ENCODE measurements at places on chromosomes 5 and 9.

DNA sequence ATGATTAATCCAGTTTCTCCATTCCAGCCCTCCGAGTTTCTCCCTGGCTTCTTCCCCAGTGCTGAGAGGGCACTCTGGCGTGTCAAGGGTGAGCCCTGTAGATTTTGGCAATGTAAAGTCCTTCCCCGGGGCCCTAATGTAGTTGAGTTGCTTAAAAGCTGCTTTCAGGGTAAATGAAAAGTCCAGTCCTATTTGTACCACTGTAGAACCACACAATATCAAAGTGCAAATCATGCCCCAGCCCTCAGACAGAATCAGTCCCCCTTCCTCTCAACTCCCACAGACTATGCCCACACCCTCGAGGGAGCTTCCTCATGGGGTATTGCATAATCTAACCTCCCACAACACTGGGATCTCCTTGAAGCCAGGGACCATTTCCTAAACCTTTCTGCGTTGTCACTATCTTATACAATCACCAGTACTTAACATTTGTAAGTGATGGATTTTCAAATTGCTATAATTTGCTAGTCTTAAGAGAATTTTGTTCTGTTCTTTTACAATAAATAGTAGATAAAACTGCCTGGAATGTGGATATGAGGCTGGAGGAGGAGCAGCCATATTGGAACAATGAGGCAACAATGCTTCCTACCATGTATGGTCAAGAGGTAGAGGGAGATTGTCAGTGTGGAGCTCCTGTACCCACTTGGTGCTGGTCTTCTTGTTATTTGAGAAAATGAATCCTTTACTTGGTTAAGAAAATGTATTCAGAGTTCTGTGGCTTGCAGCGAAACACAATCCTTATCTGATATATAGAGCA lies 34.4 kb downstream of the ZNF366 start:
- DNase-seq: no peak

GRCh38 chr5:32443541-32444430 lies 754 bp downstream of the ZFR start:
- peak; percentile 35 for DNase-seq

DNA sequence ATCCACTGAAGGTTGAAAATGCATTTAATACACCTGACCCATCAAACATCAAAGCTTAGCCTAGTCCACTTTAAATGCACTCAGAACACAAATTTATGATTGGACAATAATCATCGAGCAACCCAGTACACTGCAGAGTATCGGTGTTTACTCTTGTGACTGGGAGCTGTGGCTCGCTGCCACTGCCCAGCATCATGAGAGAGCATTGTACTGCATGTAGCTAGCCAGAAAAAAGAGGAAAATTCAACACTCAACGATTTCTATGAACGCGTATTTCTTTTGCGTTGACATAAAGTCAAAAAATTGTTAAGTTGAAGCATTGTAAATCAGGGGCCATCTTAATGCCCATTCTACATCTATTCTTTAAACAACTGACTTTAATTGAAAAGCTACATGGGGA lies 95.1 kb upstream of the CD180 start:
- no peak for DNase-seq

DNA sequence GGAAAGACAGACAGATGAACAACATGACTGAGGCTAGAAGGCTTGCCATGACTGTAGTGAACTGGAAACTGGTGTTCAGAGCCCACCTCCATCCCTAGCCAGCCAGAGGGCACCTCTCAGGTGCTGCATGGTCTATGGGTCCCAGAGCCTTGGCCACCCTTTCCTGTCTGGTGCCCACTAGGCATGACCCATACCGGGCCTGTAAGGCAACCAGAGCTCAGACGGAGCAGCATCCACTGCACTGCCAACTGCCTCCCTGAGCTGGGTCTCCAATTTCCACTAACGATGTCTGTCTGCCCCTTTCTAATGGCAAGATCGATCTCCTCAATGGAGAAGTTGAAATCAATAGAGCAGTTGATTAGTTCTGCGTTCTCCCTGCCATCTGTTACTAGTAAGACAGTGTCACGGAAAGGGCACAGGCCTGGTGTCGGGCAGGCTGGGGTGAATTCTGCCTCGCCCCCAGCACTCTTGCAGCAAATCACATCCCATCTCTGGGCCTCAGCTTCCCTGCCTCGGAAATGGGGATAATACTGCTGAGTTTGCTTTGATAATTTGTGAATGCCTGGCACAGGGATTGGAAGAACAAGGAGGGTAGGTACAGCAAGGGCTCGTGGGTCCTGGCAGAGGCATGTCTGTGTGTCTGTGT lies 172.3 kb upstream of the MVB12B start:
- no peak for DNase-seq

DNA sequence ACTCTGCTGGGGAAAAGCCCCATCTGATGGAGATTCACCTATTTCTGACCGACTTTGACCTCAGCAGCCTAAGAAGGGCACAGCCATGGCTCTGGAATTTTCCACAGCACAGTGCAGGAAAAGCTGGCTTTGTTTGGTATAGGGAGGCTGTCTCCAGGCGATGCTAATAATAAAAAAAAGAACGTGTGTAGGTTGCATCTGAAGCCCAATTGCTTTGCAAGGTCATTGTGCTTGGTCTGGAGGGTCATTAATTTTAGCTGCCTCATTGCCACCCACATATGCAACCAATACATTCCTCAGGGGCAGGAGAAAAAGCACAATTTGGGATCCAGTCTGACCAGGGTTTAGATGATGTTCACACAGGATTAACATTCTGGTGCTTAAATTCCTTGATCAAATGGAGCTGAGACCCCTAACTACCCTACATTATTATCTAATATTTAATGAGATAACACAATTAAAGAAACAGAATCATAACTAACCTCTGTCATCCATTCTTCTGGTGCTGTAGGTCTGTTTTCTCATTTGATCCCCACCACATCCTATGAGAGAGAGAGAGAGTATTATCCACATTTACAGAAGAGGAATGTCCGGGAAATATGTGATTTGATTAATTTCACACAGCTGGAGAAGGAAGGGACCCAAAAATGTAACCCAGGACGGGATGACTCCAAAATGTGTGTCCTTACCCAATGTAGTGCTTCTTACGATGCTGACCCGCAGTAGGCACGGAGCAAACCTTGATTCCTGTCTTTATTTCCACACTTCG lies 175.9 kb downstream of the RFK start:
- DNase-seq: no peak

DNA sequence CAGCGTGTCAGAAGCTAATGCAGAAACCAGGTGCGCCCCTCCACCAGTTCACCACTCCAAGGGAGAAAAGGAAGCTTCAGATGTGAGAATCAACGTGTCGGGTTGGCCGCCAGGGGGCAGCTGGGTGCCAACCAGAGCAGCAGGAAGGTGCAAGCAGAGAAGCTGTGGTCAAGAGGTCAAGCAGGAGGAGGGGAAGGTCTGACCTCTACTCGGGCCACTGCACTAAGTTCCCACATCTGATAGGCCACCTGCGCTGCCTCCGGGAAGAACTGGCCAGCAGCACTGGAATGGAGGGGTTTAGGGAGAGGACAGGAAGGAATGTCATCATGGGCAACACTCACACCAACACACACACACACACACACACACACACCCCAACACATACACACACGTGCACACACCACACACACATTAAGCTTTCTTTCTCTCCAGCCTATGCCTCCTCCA lies 31.4 kb downstream of the ANXA6 start:
- peak; percentile 29 for DNase-seq

- DNase-seq: no peak
Measured at GRCh38 chr9:125681657-125682056, 25.4 kb downstream of the MAPKAP1 start.

GRCh38 chr5:78001197-78001596 lies 225.1 kb upstream of the TBCA start:
- DNase-seq: no peak

- no peak for DNase-seq
Measured at GRCh38 chr5:104345222-104346016, 782.8 kb upstream of the NUDT12 start.

DNA sequence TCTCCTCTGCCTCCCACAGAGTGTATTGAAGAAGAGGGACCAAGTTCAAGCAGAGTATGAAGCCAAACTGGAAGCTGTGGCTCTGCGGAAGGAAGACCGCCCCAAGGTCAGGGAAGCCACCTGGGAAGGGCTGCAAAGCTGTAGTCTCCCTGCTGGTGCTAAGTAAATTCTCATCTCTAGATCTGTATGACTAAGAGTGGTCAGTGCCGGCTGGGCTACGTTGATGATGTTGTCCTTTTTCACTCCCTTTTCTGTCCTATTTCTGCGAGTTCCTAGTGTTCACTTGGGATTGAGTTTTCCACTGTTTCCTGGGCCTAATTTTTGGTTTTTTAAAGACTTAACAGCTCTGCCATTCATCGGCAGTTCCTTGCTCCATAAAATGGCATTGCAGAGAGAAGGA lies 39.8 kb downstream of the SLC46A2 start:
- no peak for DNase-seq

DNA sequence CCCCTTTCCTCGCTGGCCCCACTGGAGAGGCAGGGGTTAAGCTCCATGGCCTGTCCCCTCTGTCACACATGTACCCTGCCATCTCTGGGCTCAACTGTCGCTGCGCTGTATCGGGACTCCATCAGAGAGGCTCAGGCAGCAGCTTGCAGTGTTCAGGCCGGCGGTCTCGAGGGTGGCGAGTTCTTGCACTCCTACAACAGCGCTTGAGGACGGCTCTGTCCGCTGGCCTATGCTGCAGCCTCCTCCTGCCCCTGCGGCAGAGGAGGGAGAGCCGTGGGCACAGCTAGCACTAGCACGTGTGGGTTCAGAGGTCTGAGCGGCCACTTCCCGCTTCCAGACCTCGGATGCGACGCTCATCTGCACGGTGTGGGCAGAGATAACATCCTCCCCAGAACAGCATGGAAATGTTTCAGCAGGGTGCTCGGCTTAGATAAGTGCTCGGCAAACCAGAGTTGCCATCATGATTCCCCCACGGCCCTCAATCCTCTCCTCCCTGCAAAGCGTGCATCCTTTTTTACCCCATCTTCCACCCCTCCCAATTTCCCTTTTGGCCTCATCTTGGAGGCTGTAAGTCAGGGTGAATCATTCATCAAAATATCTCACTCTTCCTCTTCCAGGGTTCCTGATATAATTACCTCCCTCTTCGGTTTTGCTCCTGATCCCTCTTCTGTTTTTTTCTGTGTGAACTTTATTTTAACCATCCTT lies 41.9 kb upstream of the FUBP3 start:
- no peak for DNase-seq

GRCh38 chr5:56671571-56671970 lies 143.8 kb upstream of the MAP3K1 start:
- no peak for DNase-seq

GRCh38 chr9:18061856-18062255 lies 412.1 kb upstream of the ADAMTSL1 start:
- DNase-seq: no peak

DNA sequence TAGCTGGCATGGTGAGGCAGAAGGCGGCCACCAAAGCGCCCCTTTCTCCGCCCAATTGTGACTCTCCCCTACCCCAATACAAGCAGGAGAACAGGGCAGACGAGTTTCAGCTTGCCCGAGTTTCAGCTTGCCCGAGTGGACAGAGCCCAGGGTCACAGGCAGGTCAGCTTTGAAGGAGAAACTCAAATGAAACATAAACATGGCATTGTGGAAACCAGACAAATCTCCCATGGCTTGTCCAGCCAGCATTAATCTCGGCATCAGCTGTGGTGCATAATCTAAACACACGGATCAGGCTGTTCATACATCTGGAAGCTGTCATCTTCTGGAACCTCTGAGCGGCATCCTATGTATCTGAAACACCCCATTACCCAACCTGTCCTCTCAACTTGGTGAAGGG lies 16.9 kb downstream of the PTCH1 start:
- no peak for DNase-seq

DNA sequence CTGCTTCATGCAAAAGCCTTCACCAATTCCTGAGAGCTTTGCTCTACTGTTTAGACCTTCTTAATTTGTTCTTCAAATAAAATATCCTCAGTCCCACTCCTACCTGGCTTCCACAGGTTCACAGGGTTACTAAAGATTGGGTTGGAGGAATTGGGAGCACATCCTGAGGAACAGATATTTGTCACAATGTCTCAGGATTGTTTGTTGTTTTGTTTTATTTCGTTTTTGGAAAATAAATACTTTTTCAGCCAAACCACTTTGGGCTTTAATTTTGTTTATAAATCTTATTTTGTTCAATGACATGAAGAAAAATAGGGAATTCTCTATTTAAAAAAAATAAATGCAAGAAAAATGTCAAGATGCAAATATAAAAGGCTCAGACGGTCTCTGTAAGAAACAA lies 249.0 kb downstream of the MEF2C start:
- no peak for DNase-seq

DNA sequence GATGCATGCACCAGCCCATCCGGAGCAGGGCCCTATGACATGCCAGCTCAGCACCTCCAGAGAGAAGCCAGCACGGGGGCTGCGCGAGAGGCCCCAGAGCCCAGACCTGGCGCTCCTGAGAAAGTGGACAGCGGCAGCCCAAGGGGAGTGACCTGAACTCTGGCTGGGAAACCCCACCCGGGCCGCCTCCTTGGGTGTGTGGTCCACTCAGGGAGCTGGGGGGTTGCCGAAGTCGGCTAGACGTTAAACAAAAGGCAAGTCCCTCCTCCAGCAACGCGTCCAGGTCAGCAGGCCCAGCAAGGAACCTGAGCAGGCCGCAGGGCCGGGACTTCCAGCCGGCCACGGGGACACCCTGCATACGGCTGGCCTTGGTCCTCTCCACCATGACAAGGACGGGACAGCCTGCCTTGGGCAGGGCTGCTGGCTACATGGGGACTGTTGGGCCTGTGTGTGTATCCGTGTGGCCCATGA lies 35.7 kb downstream of the NACC2 start:
- DNase-seq: no peak

- no peak for DNase-seq
Measured at GRCh38 chr5:81408496-81408895, 14.6 kb upstream of the ACOT12 start.

DNA sequence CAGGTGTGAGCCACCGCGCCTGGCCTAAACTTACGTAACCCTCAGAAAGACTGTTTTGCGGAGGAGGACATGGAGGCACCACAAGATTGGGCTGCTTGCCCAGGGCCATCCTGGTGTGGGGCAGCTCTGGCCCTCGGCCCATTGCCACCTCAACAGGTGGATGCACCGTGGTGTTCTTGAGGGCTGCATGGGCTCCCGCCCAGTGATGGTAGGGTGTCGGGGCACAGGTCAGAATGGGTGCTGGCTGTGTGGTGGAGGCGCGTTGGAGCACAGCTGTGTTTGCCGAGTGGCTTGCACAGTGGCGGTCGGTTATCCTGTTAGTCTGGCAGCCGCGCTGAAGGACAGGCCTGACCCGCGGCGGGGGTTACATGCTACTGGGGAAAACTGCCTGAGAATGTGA lies 196.9 kb downstream of the CACNA1B start:
- no peak for DNase-seq

DNA sequence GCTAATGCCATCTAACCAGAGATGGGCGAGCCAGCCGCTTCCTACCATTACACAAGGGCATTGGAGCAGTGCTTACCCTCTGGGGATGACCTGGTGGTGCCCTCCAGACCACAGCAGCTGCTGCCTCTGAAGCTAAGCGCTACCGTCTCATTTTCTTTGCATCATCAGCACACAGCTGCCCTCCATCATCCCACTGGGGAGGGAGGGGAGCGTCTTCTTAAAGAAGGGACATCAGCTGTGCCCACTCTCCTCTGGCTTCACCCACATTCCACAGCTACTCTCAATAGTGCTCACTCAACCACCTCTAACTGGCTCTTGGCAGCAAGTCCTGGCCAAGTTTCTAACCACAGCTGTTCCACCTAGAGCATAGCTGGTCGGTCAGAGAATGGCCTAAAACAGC lies 503.4 kb downstream of the NFIB start:
- DNase-seq: no peak

GRCh38 chr5:133924221-133924920 lies 44.1 kb downstream of the C5orf15 start:
- no peak for DNase-seq

- DNase-seq: no peak
Measured at GRCh38 chr5:6338871-6339270, 39.5 kb downstream of the MED10 start.

- no peak for DNase-seq
Measured at GRCh38 chr5:57450991-57451876, 31.4 kb downstream of the ACTBL2 start.

All from NCI-H2227 treated with DMSO at 0.1 percent for 48 hours (cell line).